ENCODE measurements at places on chromosomes 5 and 9.

- no peak for DNase-seq
These were observed 30.3 kb downstream of the VCP start for GRCh38 chr9:35042081-35042604.

- no peak for DNase-seq
These were observed 24.8 kb upstream of the RLN1 start for GRCh38 chr9:5364294-5365024.

DNA sequence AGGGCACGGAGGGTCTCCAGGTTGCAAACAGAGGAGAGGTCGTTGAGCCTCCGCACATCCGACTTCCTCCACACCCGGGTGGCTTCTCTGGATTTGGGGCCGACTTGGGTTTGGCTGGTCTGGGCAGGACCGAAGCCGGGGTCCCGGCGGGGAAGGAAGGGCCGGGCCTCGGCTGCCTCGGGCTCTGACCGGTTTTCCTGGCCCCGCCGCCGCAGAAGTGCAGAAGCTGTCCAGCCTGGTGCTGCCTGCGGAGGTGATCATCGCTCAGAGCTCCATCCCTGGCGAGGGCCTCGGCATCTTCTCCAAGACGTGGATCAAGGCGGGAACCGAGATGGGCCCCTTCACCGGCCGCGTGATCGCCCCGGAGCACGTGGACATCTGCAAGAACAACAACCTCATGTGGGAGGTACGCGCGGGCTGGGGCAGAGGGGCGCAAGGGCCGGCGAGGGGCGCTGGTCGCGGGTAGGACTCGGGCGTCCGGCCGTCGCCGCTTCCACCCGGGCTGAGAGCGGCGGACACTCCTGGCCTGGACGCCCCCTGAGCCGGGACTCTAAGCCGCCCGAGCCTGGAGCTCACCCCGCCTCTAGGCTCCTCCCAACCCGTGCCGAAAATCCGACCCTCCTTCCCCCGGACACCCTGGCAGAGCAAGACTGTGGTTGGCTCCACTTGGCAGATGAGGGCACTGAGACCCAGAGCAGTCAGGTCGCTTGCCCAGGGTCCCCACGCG is 2.2 kb downstream of the PRDM12 start:
- no peak for DNase-seq

GRCh38 chr9:137306850-137307254 is 4.8 kb upstream of the NRARP start:
- no peak for DNase-seq

GRCh38 chr5:93929131-93929530 is 187.7 kb upstream of the POU5F2 start:
- DNase-seq = peak; percentile 77

DNA sequence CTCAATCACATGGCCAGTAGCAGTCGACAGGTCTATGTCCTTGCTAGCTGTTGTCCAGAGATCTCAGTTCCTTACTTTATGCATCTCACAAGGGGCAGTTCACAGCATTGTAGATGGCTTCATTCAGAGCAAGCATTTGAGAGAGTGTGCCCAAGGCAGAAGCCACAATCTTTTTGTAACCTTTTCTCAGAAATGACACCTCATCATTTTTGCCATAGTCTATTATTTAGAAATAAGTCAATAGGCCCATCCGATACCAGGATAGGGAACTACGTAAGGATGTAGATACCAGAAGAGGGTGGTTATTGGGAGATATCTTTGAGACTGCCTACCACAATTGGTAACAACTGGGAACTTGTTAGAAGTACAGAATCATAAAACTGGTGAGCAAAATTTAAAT is 37.1 kb downstream of the LURAP1L start:
- DNase-seq = no peak

DNA sequence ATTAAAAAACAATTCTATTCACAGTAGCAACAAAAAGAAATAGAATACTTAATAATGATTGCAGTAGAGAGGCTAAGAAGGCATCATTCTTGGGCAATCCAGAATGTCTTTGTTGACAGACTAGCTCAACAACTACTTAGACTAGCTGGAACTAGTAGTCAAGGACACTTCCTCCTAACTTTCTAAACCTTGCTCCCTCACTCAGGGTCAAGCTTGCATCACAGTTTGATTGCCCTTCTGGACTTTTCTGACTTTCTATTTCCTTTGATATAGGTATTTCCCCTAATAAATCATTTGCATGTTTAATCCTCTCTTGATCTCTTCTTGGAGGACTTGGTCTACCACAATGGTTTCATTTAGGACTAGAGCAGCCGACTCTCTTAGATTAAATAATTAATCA is 1107.9 kb downstream of the PTPRD start:
- DNase-seq = no peak

DNA sequence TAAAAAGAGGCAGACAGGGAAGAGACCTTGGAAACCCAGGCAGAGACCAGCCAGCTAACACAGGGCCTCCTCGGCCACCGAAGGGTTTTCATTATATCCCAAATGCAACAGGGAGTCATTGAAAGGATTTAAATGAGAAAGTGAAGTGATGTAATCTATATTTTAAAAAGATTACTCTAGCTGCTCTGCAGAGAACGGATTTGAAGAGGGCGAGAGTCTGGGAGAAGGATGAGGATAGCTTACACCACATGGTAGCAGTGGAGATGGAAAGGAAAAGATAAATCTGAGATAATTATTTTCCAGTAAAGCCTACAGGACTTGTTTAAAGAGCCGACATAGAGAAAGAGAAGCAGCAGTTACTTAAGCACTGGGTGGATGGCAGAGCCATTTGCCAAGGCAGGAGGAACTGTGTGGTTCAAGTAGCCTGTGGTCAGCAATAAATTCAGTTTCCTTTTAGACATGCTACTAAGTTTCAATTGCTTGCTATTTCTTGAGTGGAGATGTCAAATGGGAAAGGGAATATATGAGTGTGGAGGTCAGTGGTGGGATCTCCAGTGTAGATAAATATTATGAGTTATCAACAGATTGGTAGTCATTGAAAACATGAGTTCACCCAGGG is 9.3 kb downstream of the FBN2 start:
- DNase-seq = no peak

GRCh38 chr9:38171926-38172325 is 102.9 kb upstream of the SHB start:
- no peak for DNase-seq

DNA sequence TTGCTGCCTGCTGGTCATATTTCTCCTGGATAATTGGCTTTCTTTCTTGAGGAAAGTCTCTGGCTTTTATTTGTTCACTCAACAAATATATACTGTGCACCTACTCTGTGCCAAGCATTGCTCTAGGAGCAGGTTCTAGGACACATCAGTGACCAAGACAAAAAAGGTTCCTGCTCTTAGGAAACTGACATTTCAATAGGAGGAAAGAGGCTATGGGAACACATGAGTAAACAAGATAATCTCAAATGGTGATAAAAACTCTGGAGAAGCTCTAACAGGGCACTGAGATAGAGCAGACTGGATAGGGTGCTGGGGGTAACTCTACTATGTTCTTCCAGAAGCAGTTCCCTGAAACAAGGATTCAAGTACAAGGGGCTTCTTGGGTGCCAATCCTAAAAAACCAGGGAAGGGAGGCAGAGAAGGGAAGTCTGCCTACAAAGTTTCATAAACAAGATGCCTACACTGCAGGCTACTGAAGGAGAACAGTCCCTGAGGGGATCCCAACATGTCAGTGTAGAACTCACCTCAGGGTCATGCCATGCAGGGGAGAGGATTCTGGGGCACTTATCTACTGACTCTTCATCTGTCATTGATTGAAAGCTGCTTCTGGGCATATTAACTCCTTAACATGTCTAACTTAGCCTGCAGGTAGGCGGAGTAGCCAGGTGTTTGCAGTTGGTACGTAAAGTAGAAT is 181.3 kb downstream of the GRIA1 start:
- DNase-seq = no peak

- no peak for DNase-seq
These were observed 335.8 kb upstream of the PUM3 start for GRCh38 chr9:3179711-3180110.

DNA sequence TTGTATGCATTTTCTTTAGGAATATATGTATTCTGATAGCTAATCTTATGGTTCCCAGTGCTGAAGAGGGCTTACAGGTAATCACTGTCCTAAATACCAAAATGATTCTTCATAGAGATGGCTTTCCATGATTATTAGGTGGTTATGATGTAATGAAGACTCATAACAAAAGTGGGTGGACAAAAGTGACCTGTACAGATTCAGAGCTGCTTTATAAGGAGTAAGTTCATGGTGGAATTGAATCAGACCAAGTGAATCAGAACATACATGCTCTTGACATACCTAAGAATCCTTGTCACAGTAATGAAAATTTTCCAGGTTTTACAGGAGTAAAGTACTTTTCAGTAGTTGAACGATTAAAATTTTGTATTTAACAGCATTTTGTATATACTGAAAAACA is 105.6 kb downstream of the NIPBL start:
- no peak for DNase-seq

DNA sequence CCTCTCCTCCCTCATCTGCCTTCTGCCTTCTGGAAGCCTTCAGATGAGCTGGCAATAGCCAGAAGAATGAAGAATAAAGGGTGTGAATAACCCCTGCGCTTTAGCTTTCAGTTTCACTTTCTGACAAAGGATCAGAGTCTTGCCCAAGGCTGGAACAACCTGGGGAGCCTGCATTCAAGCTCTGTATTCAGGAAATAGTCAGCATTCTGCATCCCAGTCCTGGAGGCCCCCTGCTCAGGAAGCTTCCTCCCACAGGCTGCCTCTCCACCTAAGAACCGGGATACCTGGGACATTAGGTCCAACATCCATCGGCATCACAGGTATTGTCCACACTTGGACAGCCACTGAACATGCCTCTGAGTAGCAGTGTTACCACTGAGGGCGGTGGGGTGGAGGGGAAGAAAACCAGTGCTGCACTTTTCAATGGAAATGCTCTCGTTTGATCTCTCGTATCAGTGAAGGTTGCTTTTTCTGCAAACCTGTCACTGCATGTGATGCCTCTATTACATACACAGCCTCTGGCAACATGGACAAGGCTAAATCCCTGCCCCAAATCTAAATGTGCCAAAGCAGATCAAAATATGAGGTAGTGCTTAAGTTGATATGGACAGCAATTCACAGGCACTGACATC is 39.8 kb upstream of the ACO1 start:
- DNase-seq = no peak

DNA sequence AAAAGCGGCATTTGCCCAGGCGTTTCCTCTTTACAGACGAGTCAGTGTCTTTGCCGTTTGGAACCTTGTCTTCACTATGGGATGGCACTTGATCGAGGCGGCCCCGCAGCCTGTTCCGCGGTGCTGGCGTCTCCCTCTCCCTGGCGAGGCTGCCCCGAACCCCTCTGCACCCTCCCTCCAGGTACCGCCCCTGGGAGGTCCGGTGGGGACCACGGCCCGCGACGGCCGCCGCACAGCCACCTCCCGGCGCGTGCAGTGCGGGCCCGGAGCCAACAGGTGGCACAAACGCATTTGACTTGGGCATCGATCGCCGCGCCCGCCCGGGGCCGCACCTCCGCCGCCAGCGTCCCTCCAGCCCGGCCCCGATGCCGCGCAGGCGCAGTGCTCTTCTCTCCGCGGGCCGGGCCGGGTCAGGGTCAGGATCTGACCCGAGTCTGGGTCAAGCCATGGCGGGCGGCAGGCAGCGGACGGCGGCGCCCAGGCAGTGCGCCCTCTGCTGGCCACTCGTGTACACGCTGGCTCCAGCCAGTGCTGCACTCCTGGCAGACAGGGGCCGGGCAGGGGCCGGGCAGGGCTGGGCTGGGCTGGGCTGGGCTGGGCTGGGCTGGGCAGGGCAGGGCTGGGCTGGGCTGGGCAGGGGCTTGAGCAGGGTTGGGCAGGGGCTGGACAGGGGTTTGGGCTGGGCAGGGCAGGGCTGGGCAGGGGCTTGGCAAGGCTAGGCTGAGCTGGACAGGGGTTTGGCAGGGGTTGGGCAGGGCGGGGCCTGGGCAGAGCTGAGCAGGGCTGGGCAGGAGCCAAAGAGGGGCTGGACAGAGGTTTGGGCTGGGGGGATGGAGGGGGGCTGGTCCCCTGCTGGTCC is 155.8 kb upstream of the IRX4 start:
- DNase-seq = peak; percentile 74

DNA sequence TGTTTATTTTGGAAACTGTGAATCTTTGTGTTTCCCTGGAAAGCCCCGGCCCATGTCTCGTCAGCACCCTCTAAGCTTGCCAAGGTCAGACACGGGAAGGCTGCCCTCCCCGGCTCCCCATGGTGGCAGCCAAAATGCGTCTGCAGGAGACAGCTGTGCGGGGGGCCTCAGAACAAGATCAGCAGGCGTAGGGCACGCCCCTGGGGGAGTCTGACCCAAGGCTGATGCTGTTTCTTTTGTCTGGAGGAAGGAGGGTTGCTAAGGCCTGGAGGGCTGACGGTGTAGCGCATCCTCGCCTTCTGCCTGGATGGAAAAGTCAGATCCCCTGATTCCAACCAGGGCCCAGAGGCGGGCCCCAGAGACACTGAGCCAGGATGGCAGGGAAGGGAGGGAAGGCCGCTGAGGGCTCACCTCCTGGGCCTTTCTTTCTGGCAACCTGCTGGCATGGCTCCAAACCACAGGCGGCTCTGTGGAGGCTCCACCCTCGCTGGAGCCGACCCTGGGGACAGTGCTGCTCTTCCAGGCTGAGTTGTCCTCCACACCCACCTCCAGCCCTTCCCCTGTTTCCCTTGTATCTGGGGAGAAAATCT is 57.2 kb downstream of the OLFM1 start:
- peak; percentile 93 for DNase-seq

- DNase-seq = no peak
These were observed 707.0 kb upstream of the ACO1 start for GRCh38 chr9:31677415-31677814.

- DNase-seq = no peak
These were observed 47.8 kb upstream of the IER5L start for GRCh38 chr9:129225815-129226214.

DNA sequence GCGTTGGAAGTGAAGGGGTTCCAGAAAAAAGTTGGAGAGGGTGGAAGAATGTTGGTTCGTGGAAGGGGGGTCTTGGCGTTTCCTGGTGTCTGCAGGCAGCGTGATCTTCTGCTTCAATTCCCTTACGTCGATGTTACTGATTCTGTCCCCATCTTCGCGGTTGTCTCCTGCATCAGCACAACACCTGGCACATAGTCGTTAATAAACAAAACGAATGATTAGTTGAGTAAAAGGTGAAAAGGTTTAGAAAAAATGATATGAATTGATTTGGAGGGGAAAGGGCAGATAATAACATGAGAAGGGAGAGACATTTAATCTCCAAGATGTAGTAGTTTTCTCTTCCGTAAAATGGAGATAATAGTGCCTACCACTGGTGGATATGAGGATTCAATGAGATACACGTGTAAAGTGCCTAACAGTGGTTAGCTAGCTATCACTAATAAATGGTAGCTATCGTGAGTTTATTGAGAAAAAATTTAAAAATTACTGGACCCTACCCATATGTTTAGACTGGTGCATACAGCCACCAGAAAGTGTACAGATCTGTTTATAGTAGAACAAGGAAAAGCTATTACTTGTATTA is 556 bp downstream of the MTREX start:
- DNase-seq = peak; percentile 76

DNA sequence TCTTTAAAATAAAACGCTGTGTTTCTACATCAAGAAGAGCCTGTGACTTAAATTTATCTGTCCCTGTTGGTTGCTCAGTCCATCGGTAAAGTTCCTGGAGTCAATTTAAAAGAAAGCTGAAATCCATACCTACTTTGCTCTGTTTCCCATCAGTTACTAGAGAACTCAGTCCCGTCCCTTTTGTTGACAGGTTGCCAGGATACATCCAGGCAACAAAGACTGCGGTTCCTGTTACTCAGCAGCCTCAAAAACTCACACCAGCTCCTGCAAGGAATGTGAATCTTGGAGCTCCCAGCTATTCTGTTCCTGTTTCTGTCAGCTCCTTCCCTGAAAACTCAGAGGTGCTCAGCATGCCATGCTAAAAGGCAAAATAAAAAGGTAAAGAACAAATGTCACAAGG is at the start of gene ZNF474:
Gene ZNF474 (plus strand): TSS at position 241 of the 400 bp plus-strand sequence. CDS start 22,445 bp downstream, outside the sequence.
- peak; percentile 28 for DNase-seq

- no peak for DNase-seq
These were observed 289.8 kb downstream of the SPOCK1 start for GRCh38 chr5:137209232-137209809.
